ENCODE measurements at places on chromosomes 3 and 15. TPM values are rescaled to one million over a fixed set of nuclear protein-coding genes. Genes with fewer than 3 reads are reported as not detected.

Gene THUMPD3
- 23.2 TPM for total RNA-seq

- H3K36me3 ChIP-seq: peaks cover 44% of the 10 kb centered on the region
- DNase-seq: no peak
- H3K4me3 ChIP-seq: no peak overlapping the region
- no peak overlapping the region for H3K27ac ChIP-seq
- no peaks in the 10 kb centered on the region for H3K27me3 ChIP-seq
- peaks cover 9% of the 10 kb centered on the region for H3K4me1 ChIP-seq
Observed at GRCh38 chr3:47645551-47645950, 66.9 kb upstream of the CSPG5 start.

GRCh38 chr3:53525765-53526703 lies 31.6 kb downstream of the CACNA1D start:
- H3K27me3 ChIP-seq: no peaks in the 10 kb centered on the region
- no peaks in the 10 kb centered on the region for H3K4me1 ChIP-seq
- H3K4me3 ChIP-seq: no peak overlapping the region
- no peak overlapping the region for H3K27ac ChIP-seq
- no peak for DNase-seq
- no peaks in the 10 kb centered on the region for H3K36me3 ChIP-seq

Gene FBN1
- total RNA-seq: 293 TPM

- no peak overlapping the region for H3K4me3 ChIP-seq
- peaks cover 12% of the 10 kb centered on the region for H3K4me1 ChIP-seq
- H3K27me3 ChIP-seq: no peaks in the 10 kb centered on the region
- no peak for DNase-seq
- H3K36me3 ChIP-seq: peaks cover 3% of the 10 kb centered on the region
Observed at GRCh38 chr3:188899881-188900280, 271.9 kb upstream of the TPRG1 start.

DNA sequence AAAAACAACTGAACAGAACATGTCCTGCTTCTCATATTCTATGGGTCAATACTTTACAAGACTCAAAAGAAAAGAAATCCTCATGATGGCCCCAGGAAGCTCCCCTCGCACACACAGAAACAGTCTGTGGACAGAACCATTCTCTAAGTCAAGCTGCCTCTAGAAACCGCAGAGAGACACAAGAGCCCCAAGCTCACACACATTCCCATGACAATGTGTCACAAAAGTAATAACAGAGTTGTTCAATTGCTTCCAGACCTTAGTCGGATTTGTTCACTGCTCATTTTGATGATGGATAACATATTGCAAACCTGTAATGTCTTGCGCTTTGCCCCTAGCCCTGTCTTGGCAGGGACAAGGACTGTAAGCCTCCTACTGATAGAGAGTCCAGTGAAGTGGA lies 60.9 kb downstream of the UMPS start:
- H3K27ac ChIP-seq: no peak overlapping the region
- no peaks in the 10 kb centered on the region for H3K4me1 ChIP-seq
- H3K27me3 ChIP-seq: no peaks in the 10 kb centered on the region
- H3K4me3 ChIP-seq: no peak overlapping the region
- peaks cover 29% of the 10 kb centered on the region for H3K36me3 ChIP-seq
- no peak for DNase-seq

DNA sequence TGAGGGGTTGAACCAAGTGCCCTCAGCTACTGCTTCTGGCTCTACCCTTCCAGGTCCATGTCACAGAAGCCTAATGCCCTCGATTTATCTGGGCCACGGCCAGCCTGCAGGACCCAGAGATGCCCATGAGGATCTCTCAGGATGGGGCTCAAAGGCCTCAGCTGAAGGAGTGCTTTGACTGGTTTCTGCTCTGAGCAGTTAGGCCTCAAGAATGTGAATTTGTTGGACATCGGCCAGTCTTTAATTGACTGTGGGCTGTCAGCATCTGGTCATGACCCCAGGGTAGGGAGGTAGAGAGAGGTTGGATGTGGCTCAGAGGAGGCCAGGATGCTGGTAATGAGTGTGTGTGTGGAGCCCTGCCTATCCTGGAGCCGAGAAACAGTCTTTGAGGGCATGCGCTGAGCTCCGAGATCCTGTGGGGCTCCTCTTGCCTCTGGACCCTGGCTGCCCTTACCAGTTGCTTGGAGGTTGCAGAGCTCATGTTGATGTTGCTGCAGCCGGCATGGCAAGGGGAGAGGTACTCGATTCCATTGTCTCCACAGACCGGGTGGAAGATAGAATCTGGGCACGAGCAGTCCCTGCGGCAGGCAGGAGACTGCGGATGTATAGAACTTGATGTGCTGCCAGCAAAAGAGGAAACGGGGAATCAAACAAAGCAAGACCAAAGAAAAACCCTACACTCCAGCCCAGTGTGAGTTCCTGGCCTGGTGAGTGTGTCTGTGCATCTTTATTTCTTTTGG lies 49.1 kb upstream of the RAB6B start:
- H3K36me3 ChIP-seq: no peaks in the 10 kb centered on the region
- H3K4me3 ChIP-seq: no peak overlapping the region
- H3K27me3 ChIP-seq: no peaks in the 10 kb centered on the region

DNA sequence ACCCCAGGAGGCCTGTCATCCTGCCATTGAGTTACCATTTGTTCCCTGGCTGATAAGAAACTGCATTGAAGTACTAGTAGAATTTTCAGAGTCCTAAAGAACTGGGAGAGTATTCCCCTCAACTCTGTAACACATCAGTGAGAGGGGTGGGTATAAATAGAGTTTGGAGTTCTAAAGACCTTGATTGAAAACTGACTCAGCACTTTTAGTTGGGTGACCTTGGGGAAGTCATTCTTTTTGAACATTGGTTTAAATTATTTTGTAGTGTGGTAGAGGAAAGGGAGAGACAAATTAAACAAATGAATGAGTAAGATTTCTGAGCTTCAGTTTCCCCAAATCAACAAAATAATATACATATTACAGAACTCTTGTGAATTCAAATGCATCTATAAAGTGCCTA lies 344.5 kb upstream of the THBS1 start:
- DNase-seq: no peak
- H3K27ac ChIP-seq: no peak overlapping the region
- no peaks in the 10 kb centered on the region for H3K27me3 ChIP-seq
- H3K36me3 ChIP-seq: no peaks in the 10 kb centered on the region

DNA sequence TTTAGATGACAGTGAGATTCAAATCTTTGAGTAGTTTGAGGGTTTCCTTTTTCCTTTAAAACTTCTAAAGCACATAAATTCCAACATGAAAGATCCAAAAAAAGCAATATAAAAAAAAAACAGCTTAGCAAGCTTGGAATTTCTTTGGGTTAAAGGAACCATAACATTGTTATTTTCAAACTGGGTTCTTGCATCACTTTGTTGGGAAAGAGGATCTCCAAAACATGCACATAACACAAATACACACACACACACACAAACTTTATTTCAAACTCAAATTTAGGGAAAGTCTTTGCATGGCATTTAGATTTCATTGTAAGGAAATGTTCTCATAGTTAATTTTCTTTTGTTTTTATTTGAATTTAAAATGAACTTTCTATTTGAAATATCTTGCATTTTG lies 79.2 kb upstream of the COL8A1 start:
- no peak for DNase-seq
- no peak overlapping the region for H3K4me3 ChIP-seq
- no peaks in the 10 kb centered on the region for H3K36me3 ChIP-seq
- H3K27me3 ChIP-seq: no peaks in the 10 kb centered on the region
- no peak overlapping the region for H3K27ac ChIP-seq

GRCh38 chr3:107938143-107938542 lies 152.7 kb downstream of the CD47 start:
- no peak for DNase-seq
- no peak overlapping the region for H3K4me3 ChIP-seq
- H3K27me3 ChIP-seq: no peaks in the 10 kb centered on the region
- H3K27ac ChIP-seq: no peak overlapping the region
- H3K4me1 ChIP-seq: no peaks in the 10 kb centered on the region

DNA sequence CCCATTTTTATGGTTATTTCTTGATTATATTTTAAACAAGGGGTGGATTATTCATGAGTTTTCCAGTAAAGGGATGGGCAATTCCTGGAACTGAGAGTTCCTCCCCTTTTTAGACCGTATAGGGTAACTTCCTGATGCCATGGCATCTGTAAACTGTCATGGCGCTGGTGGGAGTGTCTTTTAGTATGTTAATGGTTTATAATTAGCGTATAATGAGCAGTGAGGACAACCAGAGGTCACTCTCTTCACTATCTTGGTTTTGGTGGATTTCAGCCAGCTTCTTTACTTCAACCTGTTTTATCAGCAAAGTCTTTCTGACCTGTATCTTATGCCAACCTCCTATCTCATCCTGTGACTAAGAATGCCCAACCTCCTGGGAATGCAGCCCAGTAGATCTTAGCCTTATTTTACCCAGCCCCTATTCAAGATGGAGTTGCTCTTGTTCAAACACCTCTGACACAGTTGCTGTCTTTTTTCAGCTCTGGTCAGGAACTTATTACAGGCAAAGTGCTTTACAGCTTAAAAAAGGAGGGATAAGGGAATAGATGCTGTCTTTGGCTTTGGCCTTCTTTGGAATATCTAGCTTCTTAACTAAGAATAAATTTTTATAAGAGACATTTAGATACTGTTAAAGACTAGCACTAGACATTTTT lies 257.8 kb downstream of the CNTN4 start:
- no peaks in the 10 kb centered on the region for H3K36me3 ChIP-seq
- DNase-seq: no peak
- no peak overlapping the region for H3K27ac ChIP-seq
- H3K4me3 ChIP-seq: no peak overlapping the region
- no peaks in the 10 kb centered on the region for H3K27me3 ChIP-seq

GRCh38 chr3:24433838-24434591 lies 60.6 kb downstream of the THRB start:
- DNase-seq: no peak
- no peaks in the 10 kb centered on the region for H3K36me3 ChIP-seq
- no peak overlapping the region for H3K27ac ChIP-seq
- no peaks in the 10 kb centered on the region for H3K27me3 ChIP-seq
- no peaks in the 10 kb centered on the region for H3K4me1 ChIP-seq

- no peak overlapping the region for H3K4me3 ChIP-seq
- no peaks in the 10 kb centered on the region for H3K27me3 ChIP-seq
- DNase-seq: no peak
- no peak overlapping the region for H3K27ac ChIP-seq
- H3K4me1 ChIP-seq: peaks cover 16% of the 10 kb centered on the region
- no peaks in the 10 kb centered on the region for H3K36me3 ChIP-seq
Observed at GRCh38 chr3:125116311-125117080, 60.7 kb upstream of the HEG1 start.

Gene ARL6IP5
- 113 TPM for total RNA-seq
